Mucosa of gallbladder (tissue), 1 donor: ENCODE measurements at places on chromosomes 3 and 15. TPM values are rescaled to one million over a fixed set of nuclear protein-coding genes. Genes with fewer than 3 reads are reported as not detected.

The REC114 gene
- total RNA-seq = not detected

The A4GNT gene
- total RNA-seq = not detected

The SRGAP3 gene
- 7.8 TPM for total RNA-seq

The PRSS50 gene
- total RNA-seq = 0.17 TPM

The THBS1 gene
- total RNA-seq = 184 TPM

DNA sequence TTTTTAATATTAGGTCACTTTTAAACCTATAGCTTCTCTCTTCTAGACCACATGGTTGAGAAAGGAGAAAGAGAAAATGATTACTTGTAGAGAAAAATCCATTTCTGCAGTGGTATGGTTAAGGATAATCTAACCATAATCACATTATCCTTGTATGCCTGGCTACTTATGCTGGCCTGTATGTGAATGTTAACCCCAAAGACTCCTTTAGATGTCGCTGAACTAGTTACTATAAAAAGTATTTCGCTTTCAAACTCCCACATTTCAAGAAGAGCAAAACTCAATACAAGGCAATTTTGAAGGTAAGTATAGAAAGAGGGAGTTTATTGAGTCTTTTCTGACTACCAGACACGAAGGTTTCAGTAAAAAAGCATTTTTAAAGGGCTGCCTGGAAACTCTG, 2.2 kb downstream of the KCTD6 start:
- DNase-seq = no peak

DNA sequence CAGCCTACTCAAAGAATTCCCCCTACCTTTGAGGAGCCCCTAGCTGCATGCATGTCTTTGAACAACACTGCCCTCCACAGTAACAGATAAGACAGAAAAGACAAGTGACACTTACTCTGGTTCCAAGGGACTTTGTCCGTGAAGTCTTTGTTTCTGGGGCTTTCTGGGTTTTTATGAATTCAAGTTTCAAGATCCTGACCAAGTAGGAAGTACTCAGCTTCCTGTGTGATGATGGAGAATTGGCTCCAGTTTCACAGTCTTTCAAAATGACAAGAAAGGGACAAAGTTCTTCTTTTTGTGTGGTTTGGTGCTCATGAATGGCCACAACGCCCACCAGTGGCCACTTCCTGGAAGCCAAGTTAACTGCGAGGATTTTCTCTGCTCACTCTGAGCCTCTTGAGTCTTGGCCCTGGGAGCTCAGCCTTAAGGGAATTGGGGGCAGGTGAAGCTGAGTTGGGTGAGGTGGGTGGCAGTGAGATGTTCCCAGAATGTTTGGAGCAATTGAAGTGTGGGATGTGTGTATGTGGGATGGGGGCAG, at the start of gene CCR1:
CCR1 (minus strand) TSS at position 147 of the 538 bp plus-strand sequence. CDS start 4,000 bp downstream, outside the sequence.
- peak; percentile 46 for DNase-seq

DNA sequence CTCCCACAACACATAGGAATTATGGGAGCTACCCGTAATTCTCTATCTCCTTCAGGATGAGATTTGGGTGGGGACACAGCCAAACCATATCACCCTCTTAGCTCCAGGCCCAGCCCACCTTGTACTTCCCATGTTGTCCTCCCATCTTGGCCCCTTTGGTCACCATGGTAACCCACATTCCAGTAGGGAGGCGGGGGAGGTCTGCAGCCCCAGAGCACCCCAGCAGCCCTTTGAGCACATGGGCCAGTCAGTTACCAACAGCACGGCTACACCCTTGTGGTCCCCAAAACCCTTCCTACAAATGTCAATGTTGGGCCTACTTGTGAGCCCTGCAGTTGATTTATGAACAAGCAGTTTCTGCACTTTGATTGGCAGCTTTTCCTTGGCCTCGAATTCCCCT, 84.5 kb downstream of the LRRK1 start:
- DNase-seq = no peak

- no peak for DNase-seq
These were observed 521.1 kb downstream of the PLOD2 start for GRCh38 chr3:145639875-145640274.

- no peak for DNase-seq
These were observed 60.3 kb downstream of the CMSS1 start for GRCh38 chr3:99878005-99878404.

DNA sequence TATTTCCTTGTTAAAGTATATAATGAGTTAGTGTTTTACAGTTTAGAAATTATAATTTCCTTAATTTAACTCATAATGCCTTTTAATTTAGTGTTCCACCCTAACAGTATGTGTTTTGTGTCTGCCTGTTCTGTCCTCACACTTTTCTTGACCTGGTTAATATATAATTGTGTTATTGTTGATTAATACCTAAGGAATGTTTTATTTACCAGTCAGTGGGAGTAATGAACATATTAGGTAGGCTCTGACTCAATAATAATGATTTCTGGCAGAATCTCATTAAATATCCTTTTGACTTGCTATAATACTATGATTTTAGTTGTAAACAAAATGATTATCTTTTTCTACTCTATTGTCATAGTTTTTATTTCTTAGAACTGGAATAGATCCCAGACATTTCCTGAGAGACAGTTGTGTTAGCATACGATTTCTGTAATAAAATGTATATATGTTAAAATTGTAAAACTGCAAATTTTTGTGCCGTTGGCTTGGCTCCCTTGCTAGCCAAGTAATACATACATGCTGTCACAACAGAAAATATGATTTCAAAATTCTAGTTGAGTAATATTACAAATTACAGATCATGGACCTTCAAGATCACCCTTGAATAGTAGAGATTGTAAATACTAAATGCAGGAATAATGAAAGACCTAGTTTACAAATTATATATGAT, 51.9 kb downstream of the RASA2 start:
- no peak for DNase-seq
